ENCODE measurements at places on chromosomes 11 and 22.

DNA sequence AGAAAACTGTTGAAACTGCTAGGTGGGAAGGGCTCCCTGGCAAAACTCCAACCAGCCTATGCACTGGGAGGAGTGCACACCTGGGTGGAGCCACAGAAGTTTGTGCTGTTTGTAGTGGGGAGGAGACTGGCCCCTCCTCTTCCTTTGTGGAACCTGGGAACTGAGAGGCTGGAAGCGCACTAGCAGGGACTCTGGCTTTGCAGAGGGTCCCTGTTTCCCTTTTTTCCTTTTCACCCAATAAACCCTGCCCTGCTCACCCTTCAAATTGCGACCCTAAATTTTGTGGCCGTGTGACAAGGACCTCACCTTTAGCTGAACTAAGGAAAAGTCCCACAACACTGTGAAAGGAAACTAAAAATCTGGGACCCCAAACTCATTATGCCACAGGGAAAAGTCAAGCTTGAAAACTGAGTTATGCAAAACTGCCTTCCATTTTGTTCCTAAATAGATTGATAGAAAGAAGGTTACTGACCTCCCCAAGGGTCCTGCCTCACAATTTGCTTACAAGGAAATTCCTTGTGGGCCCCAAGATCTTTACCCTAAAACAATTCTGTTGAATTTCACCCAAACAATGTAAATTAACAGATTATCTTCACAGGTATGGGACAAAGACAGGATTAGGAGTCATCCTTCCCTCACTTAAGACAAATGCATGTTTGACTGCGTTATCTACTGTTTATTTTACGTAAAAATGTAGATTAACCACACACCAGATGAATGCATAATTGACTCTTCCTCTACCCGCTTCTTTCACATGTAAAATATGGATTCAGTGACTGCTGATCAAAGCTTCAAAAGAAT lies 81.0 kb downstream of the SLC36A4 start:
- DNase-seq, result no peak

DNA sequence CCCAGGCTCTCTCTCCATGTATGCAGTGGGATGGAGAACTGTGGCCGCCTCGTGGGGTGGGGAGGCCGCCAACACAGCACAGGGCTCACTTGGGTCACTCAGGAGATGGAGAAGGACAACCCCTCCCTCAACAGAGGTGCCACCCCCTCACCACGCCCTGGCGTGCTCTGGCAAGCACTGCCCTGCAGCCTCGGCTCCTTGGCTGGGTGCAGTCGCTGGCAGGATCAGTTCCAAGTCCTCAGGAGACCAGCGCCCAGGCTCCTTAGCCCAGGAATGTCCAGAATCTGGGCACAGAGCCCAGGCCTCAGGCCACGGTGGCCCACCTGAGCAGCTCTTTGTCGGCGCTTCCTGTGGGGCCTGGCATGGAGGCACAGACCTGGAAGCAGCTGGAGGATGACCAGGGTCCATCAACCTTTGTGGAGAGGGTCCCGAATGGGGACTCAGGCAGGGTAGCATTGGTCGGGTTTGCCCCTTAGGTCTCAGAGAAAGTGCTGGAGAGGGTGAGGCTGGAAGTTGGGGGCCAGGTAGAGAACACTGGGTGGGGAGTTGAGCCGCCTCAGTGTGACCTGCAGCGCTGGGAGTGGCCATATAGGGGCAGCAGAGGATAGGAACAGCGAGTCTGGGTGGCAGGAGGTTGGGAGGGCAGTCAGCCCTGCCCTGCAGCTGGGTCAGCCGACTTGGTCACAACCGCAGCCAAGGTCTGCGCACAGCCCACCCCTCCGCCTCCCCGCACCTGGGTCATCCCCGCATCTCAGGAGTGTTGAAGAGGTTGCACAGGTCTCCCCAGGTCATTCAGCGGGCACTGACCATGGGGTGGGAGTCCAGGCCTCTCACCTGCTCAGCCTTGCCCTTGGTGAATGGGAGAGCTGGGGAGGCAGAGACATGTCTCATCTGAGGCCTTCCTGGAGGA lies 8.2 kb downstream of the SUSD2 start:
- peak; percentile 40 for DNase-seq

DNA sequence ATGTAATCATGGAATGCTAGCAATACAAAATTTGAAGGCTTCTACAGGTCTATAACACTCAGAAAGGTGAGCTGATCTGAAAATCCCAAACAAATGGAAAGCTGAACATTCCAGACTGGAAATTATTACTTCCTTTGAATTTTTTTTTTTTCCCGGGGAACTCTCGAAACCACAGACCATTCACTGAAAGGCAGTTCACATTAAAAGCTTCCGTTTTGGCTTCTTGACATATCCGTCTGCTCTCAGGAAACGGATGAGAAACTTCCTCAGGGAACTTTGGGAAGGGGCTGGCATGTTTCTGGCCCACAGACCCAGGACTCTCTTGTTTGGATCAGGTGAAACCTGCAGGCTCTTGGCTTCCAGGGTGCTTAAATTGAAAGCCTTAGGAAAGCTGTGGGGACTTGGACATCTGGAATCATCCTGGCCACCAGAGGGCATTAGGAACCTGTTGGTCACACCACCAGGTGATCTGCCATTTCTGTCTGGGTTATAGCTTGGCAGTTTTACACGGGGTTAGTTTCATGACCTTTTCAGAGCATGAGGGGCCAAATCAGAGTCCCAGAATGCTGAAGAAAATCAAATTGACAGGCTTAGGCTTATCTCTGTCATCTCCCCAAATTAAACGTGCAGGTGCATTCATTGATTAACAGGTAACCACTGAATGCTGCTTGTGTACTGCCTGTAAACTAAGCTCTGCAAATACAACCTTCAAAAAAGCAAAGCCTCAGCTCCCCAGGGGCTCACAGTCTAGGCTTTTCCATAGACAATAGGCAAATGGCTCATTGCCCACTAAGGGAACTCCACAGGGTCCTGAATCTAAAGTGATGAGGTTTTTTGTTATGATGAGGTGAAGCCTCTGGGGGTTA lies 22.7 kb upstream of the GRAMD1B start:
- DNase-seq, result peak; percentile 37

GRCh38 chr11:29271616-29272015 lies 745.2 kb downstream of the KCNA4 start:
- DNase-seq, result no peak

- DNase-seq, result no peak
Measured at GRCh38 chr11:14125529-14125928, 163.0 kb downstream of the SPON1 start.

GRCh38 chr11:70854901-70855556 lies 397.3 kb downstream of the SHANK2 start:
- DNase-seq, result no peak

DNA sequence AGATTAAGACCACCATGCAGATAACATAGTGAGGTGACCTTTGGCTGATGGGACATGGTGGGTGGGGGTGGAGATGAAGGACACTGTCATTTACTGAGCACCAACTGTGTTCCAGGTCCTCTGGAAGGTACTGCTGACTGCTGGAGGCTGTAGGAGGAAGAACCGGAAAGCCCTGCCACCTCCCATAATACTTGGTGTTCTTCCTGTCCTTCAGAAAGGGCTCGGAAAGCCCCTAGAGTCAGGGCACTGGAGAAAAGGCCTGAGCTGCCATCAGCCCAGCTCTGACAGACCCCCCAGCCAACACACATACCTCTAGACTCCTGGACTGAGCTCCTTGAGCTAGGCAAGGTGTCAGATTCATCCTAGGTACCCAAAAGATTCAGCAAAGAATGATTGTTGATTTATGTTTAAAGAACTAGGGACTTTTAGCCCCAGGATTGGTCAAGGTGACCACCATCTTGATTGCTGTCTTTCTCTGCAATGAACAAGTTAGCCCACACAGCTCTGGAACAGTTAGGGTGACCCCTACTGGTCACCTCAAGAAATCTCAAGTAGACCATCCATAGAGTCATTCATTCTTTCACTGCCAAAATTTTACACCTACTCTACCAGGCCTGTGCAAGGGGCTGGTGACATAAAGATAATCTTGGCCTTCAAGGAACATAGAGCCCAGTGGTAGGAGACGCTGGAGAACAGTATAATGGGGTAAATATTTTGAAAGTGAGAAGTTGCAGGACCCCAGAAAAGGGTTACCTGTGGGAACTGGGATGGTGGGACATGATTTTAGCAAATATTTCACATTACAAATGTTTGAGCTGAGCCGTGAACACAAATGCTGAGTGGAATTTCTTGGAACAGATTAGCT lies 39.4 kb downstream of the IRAG1 start:
- no peak for DNase-seq

DNA sequence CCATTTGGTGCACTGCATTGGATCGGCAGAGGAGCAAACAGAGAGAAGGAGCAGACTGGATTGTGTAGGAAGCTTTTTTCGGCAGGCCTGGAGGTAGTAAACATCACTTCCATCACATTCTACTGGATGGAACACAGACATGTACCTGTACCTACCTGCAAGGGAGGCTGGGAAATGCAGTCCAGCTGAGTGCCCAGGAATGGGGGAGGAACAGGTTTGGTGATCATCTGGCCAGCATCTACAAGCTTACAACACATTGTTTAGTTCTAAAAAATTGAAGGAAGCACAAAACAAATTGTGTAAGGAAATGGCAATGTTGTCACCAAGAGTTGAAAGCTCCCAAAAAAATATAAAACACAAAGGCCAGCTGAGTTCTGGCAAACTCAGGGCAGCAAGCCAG lies 19.1 kb downstream of the SMIM38 start:
- DNase-seq, result no peak

GRCh38 chr11:96065379-96065778 lies 141.5 kb upstream of the MTMR2 start:
- DNase-seq, result no peak

- DNase-seq, result no peak
Measured at GRCh38 chr22:42385696-42386095, 46.5 kb downstream of the NFAM1 start.

- DNase-seq, result no peak
Measured at GRCh38 chr11:105328061-105328460, 188.5 kb upstream of the CARD18 start.

Data from stimulated activated CD4-positive, alpha-beta T cell treated with anti-CD3 and anti-CD28 coated beads, Interleukin-4, amount 100 ng/mL, for 48 hours (primary cell).